Pancreas (tissue), 10 donors: ENCODE measurements at places on chromosomes 2 and 18. TPM values are rescaled to one million over a fixed set of nuclear protein-coding genes. Genes with fewer than 3 reads are reported as not detected.

DNA sequence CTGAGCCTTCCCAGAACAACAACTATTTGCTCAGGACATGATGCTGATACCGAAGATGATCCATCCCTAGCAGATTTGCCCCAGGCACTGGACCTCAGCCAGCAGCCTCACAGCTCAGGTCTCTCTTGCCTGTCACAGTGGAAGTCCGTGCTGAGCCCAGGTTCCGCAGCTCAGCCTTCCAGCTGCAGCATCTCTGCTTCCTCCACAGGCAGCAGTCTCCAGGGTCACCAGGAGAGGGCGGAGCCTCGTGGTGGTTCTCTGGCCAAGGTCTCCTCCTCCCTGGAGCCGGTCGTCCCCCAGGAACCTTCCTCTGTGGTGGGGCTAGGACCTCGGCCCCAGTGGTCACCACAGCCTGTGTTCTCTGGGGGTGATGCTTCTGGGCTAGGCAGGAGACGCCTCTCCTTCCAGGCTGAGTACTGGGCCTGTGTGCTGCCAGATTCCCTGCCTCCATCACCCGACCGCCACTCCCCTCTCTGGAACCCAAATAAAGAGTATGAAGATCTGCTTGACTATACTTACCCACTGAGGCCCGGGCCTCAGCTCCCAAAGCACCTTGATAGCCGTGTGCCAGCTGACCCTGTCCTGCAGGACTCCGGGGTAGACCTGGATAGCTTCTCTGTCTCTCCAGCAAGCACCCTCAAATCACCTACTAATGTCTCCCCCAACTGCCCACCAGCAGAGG is 15.4 kb downstream of the CEP68 start:
- H3K4me3 ChIP-seq, result no peak overlapping the region
- no peaks in the 10 kb centered on the region for H3K27me3 ChIP-seq
- peaks cover 7% of the 10 kb centered on the region for H3K4me1 ChIP-seq
- H3K36me3 ChIP-seq, result no peaks in the 10 kb centered on the region
- H3K27ac ChIP-seq, result no peak overlapping the region

GRCh38 chr2:236671896-236672562 is 102.4 kb downstream of the ACKR3 start:
- H3K36me3 ChIP-seq, result no peaks in the 10 kb centered on the region
- H3K27me3 ChIP-seq, result no peaks in the 10 kb centered on the region
- H3K27ac ChIP-seq, result no peak overlapping the region
- no peaks in the 10 kb centered on the region for H3K4me1 ChIP-seq

GRCh38 chr18:9353596-9353995 is 19.0 kb downstream of the TWSG1 start:
- no peaks in the 10 kb centered on the region for H3K27me3 ChIP-seq
- no peak for DNase-seq
- no peaks in the 10 kb centered on the region for H3K36me3 ChIP-seq
- H3K4me1 ChIP-seq, result no peaks in the 10 kb centered on the region

DNA sequence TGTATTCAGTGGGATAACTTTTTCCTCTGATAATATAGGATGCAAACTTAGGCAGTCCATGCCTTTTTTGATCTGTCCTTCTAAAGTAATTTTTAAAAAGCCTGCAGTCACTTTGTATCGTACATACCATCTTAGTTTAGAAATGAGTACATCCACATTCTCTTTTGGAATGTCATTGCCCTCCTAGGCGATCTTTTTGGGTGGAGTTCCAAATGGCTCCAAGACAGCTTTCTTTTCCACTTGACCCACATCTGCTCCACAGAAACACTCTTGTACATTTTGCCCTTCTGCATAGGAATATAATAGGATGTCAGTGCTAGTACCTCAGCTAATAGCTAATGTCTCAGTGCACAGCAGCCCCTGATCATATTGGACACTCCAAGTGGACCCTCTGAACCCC is 21.8 kb upstream of the HTR2B start:
- H3K27me3 ChIP-seq, result no peaks in the 10 kb centered on the region
- H3K36me3 ChIP-seq, result peaks cover 19% of the 10 kb centered on the region

DNA sequence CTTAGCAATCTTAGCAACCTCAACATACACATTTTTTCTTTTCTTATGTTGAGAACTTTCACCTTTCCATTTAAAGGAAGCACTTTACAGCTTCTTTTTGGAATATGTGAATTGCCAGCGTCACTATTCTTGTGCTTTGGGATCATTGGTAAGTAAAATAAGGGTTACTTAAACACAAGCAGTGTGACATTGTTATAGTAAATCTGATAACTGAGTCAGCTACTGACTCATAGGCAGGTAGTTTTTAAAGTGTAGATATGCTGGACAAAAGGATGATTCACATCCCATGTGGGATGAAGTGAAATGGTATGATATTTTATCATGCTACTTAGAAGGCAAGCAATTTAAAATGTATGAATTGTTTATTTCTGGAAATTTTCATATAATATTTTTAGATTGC is 637.2 kb downstream of the DCDC2C start:
- H3K27me3 ChIP-seq, result no peaks in the 10 kb centered on the region
- DNase-seq, result no peak
- no peaks in the 10 kb centered on the region for H3K4me1 ChIP-seq
- no peaks in the 10 kb centered on the region for H3K36me3 ChIP-seq

GRCh38 chr2:225103737-225104141 is 61.5 kb upstream of the DOCK10 start:
- H3K4me3 ChIP-seq, result no peak overlapping the region
- no peaks in the 10 kb centered on the region for H3K27me3 ChIP-seq
- H3K4me1 ChIP-seq, result no peaks in the 10 kb centered on the region
- DNase-seq, result no peak
- H3K27ac ChIP-seq, result no peak overlapping the region
- H3K36me3 ChIP-seq, result no peaks in the 10 kb centered on the region

GRCh38 chr2:102801098-102801718 is 39.4 kb downstream of the TMEM182 start:
- H3K27me3 ChIP-seq, result no peaks in the 10 kb centered on the region
- no peaks in the 10 kb centered on the region for H3K4me1 ChIP-seq
- H3K36me3 ChIP-seq, result no peaks in the 10 kb centered on the region

DNA sequence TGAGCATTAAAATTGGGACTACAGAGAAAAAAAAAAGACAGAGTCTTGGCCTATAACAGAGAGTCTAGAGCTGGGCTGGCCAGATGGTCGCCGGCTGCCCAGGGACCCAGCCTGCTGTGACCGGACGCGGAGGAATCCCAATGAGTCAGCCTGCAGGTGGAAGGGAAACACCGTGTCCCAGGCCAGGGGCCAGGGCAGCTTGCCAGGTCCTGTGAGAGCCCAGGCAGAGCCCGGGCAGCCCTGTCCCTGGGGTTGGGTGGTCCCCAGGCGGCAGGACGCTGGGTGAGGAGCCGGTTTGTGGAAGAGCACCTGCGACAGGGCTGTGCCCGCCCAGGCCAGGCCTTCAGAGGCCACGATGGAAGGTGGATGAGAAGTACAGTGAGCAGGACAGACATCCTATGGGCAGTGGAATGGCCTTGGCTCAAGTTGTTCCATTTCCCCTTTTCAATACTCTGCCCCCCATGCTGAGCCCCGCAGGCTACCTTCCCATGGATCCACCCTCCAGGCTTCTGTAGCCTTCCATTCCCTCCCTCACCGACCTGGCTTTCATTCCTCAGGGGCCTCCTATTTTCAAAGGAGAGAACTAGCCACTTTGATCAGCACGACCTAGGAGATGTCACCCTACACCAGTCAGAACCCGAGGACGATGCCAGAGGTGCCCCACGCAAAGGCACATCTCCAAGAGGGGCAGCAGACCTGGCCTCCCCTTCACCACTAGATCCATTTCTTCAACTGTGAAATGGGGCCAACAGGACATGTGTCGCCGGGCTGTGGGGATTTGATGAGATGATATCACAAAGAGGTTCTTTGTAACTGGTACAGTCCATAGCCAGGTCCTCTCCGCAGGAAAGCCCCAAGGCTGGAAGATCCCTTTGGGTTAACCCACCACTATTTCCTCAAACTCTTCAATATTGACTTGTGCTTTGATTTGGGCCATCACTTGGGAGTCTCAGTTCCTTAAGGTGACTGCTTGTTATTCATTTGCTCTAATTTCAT is 87.5 kb downstream of the POLR1A start:
- no peak overlapping the region for H3K27ac ChIP-seq
- no peaks in the 10 kb centered on the region for H3K36me3 ChIP-seq
- H3K4me1 ChIP-seq, result peaks cover 10% of the 10 kb centered on the region

DNA sequence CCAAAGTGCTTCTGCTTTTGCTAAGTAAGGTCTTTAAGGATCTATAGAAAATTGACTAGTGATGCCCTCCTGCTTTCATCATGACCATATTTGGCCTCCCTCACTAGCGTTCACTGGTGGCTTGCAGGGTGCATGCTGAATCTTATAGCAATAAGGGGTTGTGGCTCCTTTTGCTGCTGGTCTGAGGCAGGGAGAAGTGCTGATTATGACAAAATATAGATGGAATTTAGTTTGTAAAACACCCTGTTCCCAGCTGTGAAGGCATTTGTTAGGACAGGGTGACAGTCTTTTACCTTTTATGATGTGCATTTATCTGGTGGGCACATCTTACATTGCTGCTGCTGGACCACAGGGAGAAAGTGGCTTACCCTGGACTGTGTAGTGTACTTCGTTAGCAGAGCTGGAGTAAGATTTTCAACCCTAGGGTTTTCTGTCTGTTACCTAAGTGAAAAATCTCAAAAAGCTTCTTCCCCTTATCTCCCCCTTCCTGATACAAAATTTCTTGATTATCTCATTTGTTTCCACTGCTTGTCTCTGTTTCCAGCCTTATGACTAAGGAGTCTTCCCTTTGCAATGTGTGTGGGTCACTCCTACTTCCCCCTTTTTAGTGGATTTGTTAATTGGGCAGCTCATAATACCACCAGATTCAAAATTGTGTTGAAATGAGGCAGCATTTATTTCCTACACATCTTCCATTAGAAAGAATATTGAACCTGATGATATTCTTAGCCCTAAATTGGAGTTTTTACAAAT is 21.2 kb upstream of the RPL37A start:
- H3K4me3 ChIP-seq, result no peak overlapping the region
- H3K27ac ChIP-seq, result no peak overlapping the region
- H3K36me3 ChIP-seq, result no peaks in the 10 kb centered on the region
- no peaks in the 10 kb centered on the region for H3K27me3 ChIP-seq
- H3K4me1 ChIP-seq, result no peaks in the 10 kb centered on the region
- DNase-seq, result no peak

DNA sequence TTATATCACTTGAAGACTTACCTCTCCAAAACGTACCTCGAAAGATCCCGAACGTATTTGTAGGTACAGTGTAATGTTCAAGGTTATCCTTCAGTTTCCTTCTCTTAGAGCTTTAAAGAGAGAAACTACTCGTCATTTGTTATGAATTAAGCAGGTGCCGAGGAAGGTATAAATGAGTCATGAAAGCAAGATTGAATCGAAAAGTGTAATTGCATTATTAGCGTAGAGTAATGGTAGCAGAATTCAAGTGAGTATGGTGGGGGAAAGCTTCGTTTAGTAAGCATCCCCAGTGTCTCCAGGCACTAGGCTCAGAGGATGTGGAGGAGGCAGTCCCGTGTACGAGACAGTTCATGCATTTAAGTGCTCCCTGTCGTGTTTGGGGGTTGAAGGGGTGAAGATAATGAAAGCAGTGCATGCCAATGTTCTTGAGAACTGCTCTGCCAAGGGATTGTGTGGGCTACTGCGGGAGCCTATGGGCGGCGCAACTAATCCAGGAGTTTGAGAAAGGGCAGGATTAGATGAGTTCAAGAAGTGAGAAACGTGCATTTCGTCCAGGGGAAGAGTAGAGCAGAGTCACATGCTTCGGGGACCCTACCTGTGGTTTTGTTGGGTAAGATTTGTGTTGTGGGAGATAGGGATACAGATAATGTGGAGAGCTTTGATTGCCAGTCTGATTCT is 858 bp downstream of the POLR1B start:
- H3K4me1 ChIP-seq, result peaks cover 18% of the 10 kb centered on the region
- H3K36me3 ChIP-seq, result peaks cover 2% of the 10 kb centered on the region
- DNase-seq, result no peak

- H3K27ac ChIP-seq, result peak overlapping the region; percentile 59
- DNase-seq, result peak; percentile 62
- no peaks in the 10 kb centered on the region for H3K4me1 ChIP-seq
These were observed 30.9 kb downstream of the MBP start for GRCh38 chr18:77101410-77102258.

DNA sequence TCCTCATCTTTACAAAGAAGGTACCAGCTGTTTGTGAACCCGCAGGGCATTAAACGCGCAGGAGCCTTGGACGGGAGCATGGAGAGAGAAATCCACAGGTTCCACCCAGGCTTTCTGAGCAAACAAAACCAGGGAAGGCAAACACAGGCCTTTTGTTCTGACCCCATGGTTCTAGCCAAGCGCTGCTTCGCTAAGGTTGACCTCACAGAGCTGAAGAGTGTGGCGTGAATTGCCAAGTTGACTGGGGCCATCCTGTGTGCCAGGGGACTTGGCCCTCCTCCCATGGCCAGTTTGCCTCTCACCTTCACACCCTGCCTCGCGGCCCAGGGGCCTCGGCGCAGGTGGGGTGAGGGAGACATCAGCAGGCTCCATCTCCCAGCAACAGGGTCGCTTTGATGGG is 74.1 kb downstream of the VAPA start:
- no peaks in the 10 kb centered on the region for H3K4me1 ChIP-seq
- H3K27ac ChIP-seq, result peak overlapping the region; percentile 13
- H3K36me3 ChIP-seq, result no peaks in the 10 kb centered on the region

GRCh38 chr18:54119524-54120019 is 104.9 kb downstream of the MBD2 start:
- no peaks in the 10 kb centered on the region for H3K27me3 ChIP-seq
- no peak overlapping the region for H3K4me3 ChIP-seq
- DNase-seq, result no peak
- no peaks in the 10 kb centered on the region for H3K36me3 ChIP-seq
- no peak overlapping the region for H3K27ac ChIP-seq

DNA sequence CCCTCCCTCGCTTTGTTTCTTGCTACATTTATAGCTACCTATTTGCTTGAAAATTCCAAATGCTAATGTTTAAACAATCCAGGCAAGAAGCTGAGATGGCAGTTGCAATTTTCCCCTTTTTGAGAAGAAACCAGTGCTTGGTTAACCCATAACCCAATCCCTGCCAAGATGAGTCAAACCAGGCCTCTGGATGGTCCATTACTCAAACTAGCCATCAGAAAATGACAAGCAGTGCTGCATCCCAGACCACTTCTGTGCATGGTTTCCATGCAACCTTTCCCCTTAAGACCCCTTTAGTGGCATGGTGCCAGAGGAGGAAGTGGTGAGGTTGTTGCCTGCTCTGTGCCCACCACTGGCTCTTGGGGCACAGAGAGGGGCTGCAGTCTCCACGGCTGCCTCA is 131.2 kb upstream of the RMP24 start:
- no peak overlapping the region for H3K27ac ChIP-seq
- no peak overlapping the region for H3K4me3 ChIP-seq
- no peaks in the 10 kb centered on the region for H3K36me3 ChIP-seq
- no peaks in the 10 kb centered on the region for H3K27me3 ChIP-seq
- no peaks in the 10 kb centered on the region for H3K4me1 ChIP-seq
- DNase-seq, result no peak

- no peaks in the 10 kb centered on the region for H3K4me1 ChIP-seq
- no peaks in the 10 kb centered on the region for H3K36me3 ChIP-seq
- no peak for DNase-seq
- H3K4me3 ChIP-seq, result no peak overlapping the region
These were observed 152.0 kb upstream of the SLC1A4 start for GRCh38 chr2:64837116-64837731.

- no peaks in the 10 kb centered on the region for H3K27me3 ChIP-seq
- no peaks in the 10 kb centered on the region for H3K4me1 ChIP-seq
- H3K27ac ChIP-seq, result no peak overlapping the region
- DNase-seq, result no peak
- no peaks in the 10 kb centered on the region for H3K36me3 ChIP-seq
- H3K4me3 ChIP-seq, result no peak overlapping the region
These were observed 46.3 kb upstream of the STAM2 start for GRCh38 chr2:152221839-152222238.

MYO7B gene
- polyA plus RNA-seq, result 1.5 TPM

SMYD1 gene
- not detected for polyA plus RNA-seq

LIPT1 gene
- polyA plus RNA-seq, result 7.0 TPM

TBR1 gene
- under 0.01 TPM for polyA plus RNA-seq

TTN gene
- 9.2 TPM for polyA plus RNA-seq

TUBA3E gene
- polyA plus RNA-seq, result 0.11 TPM
